NCI-H1105 (cell line): ENCODE measurements at places on chromosomes 3 and 15.

GRCh38 chr3:81985996-81986723, 224.7 kb upstream of the GBE1 start:
- DNase-seq, result no peak

GRCh38 chr15:60933900-60934885, 294.9 kb downstream of the RORA start:
- DNase-seq, result peak; percentile 85

DNA sequence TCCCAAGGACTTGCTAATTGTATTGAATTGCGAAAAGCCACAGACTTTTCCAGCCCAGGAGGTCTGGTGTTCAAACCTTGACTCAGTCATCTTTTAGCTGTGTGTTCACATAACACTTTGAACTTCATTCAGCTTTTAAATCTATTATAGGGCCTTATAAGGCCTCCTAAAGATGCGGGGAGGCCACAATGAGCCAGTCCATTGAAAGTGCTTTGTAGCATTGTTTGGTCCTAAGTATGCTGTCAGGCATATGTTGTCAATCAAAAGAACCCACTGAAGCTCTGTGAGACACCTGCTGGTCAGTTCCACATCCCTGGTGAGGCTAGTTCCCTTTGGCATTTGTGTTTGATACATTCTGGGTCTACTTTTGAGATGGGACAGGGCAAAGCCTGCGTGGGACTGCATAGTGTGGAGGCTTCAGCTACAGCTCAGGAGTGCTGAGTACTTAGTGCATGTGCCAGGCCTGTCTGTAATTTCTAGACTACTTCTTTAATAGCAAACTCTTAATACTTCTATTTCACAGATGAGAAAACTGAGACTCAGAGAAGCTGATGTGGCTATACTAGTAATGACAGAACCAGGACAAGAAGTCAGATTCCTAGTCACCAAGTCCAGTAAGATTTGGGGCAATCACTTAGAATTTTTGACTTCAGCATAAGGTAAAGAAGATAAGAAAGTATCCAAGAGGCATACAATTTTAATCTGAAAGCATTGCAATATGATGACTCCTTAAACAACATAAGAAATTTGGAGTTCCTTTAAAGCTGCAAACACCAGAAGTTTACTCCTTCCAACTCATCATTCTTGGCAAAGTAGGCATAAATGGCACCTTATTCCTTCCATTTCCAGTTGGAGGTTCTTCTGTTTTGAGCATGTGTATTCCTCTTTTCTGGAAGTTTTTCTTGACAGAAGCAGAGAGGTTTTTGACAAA, 213.0 kb downstream of the PDCD6IP start:
- no peak for DNase-seq

DNA sequence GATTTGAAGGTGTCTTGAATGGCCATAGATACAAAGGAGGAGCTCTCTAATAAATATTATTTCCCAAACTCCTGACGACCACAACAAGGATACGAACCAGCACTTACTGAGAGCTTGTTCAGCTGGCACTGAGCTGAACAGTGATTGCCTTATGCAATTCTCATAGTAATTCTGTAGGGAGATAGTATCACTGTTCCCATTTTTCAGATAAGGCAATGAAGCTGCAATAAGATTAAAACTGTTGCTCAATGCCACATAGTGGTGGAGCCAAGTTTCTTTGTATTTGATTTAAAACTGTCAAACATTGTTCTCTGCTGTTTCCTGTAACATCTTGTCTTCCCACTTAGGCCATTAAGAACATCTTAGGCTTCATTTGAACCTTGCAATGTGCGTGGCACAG, 163.9 kb downstream of the RPLP1 start:
- DNase-seq, result no peak

DNA sequence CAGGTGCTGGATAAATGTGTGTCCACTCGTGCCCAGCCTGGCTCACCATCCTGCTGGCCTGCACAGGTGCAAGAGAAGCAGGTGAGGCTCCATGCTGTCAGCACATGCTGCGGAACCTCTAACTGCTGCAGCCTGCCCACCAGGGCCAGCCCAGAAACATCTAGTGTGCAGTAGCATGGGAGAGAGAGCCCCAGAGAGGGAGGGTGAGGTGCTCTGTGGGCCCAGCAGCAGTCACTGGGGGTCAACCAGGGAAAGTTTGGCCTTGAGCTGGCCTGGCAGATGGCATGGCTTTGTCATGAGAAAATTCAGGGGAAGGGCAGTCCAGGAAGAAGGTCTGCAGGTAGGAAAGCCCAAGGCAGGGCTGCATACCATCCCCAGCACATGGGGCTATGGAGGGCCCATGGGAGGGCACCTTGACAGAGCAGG, 18.2 kb upstream of the PRR23E start:
- no peak for DNase-seq

DNA sequence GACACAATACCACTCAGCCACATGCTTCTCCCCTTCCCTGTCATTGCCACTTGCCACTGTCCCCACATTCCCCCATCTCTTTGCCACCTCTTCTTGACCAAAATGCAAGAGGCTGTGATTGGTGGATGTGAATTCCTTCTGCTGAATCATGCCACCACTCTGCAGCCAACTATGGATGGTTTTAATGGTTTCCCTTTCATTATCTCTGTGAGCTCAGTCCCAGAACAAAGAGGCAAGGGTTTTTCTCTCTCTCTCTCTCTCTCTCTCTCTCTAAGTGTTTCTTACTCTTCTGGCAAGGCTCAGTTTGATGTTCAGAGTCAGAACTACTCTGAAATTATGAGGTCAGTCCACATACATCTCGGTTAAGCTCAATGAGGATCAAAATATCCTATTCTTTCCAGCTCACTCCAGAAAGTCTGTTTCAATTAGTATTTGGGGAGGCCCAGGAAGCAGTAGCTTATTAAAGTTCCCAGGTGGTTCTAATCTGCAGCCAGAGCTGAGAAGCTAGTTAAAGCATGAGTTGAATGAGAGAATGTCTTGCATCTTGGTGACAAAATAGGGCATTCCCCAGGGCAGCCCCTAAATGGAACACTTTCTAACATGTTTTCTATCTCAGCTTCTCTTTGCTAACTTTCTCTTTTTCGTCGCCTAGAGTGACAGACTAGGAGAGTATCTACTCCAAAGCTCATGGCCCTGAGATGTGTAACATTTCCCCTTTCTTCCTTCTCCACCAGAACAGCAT, 8.5 kb upstream of the ILDR1 start:
- no peak for DNase-seq

- no peak for DNase-seq
Observed at GRCh38 chr15:47624503-47624902, 92.8 kb upstream of the SEMA6D start.

DNA sequence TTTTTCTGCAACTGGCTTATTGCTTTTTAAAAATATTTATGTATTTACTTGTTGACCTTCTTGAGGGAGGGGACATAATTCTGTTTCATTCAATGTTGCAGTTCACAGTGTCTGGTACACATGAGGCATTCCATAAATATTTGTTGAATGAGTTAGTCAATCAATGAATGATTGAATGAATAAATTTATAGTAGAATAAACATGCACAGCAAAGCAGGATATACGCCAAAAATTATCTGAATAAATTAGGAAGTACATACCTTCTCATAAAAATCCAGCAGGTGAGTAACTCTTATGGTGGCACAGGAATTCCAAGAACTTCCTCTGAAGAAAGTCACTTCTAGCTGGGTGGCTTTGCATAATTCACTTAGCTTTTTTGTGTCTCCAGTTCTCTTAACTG, 469.4 kb upstream of the ATP11B start:
- no peak for DNase-seq

DNA sequence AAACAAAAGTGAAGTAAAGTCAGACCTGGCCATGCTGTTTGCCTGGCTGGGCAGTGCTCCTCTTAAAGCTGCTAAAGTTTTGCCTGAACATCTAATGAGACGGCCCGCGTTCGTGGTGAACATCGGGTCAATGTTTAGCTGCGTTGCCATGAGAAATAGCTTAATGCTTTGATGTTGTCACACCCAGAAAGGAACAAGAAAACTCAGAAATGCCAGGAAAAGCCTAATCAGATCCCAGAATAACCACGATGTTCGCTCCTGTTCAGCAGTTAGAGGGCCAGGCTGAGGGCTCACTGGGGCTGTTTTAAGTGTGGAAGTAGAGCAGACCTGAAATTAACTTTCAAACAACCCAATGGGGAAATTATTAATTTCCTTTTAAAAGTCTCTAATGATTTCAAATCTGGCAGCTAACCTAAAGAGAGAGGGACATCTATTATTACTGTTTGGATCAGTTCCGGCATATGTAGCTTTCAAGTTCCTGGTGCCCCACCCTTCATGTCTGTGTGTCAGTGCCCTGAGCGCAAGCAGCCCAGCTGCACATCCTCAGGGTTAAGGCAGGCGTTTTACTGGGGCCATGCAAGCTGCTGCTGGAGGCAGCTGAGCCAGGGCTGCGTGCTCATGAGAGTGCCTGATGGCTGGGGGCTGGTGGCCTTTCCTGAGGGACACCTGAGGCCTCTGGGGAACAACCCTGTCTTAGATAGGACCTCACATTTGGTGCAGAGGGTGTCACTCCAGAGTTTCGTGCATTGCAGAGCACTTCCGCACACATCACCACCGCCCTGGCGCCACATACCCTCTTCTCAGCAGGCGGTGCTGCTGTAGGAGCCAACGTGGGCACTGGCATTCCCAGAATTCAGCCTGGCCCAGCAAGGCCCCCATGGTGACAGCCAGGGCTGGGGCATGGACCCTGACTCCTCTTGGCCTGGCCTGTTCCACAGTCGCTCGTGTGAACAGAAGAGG, 76.6 kb downstream of the LRRK1 start:
- no peak for DNase-seq

DNA sequence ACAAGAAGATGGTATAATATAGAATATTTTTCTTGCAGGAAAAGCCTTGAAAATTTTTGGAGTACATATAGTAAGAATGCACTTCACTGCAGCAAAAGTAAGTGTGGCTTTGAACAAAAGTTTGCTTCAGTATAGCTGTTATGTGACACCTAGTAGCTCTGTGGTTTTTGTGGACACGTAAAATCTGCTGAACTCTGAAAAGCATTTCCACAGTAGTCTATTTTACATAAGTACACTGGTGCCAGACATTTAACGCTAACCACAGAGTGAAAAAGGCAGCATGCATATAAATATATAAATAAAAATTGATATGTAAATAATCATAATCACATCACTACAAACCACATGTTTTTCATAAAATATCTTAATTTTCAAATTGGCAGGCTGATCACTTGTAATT, 39.8 kb downstream of the CGGBP1 start:
- no peak for DNase-seq

- no peak for DNase-seq
Observed at GRCh38 chr3:71463617-71464016, 119.9 kb downstream of the FOXP1 start.

GRCh38 chr15:71970435-71970834, 147.5 kb downstream of the MYO9A start:
- no peak for DNase-seq

- no peak for DNase-seq
Observed at GRCh38 chr3:193899001-193899400, 236.9 kb upstream of the HES1 start.

DNA sequence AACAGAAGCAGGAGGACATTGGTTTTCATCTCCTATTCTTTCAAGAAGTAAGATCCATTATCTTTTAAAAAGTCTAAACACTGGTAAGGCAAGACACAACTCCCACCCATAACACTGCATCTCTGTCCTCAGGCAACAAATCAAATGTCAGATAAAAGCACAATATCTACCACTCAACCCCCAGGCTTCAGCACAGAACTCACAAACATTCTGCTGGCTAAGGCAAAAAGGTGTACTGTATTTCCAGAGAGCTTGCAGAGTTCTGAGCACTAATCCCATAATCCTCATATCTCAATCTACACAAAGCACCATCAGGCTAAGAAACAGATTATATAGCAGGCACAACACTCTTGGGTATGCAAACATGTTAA, 20.9 kb downstream of the RAF1 start:
- DNase-seq, result no peak

GRCh38 chr3:71139496-71139895, 444.0 kb downstream of the FOXP1 start:
- no peak for DNase-seq
